Melanocyte of skin (primary cell): ENCODE measurements at places on chromosomes 16 and 17. TPM values are rescaled to one million over a fixed set of nuclear protein-coding genes. Genes with fewer than 3 reads are reported as not detected.

The FBXW10 gene
- total RNA-seq: 0.34 and 0.36 TPM in 2 replicates

The ZFP3 gene
- 1.7 and 1.8 TPM in 2 replicates for total RNA-seq

The PRMT7 gene
- total RNA-seq: 61.6 and 80.0 TPM in 2 replicates

The CACNG3 gene
- total RNA-seq: not detected in 2 replicates

The PDP2 gene
- 15.7 and 19.0 TPM in 2 replicates for total RNA-seq

The LGALS9C gene
- not detected in 2 replicates for total RNA-seq

The GAS7 gene
- 320 and 337 TPM in 2 replicates for total RNA-seq

The GOSR2 gene
- 36.6 and 42.7 TPM in 2 replicates for total RNA-seq

The CBFA2T3 gene
- total RNA-seq: not detected in 2 replicates

The RNF222 gene
- total RNA-seq: not detected in 2 replicates

The SCGB1C2 gene
- not detected in 2 replicates for total RNA-seq

The KATNIP gene
- total RNA-seq: 23.9 and 31.3 TPM in 2 replicates

The C17orf75 gene
- 13.4 and 13.8 TPM in 2 replicates for total RNA-seq

The PPL gene
- total RNA-seq: under 0.01 and 0.36 TPM in 2 replicates

The LGALS9B gene
- not detected in 2 replicates for total RNA-seq

The LGALS9 gene
- total RNA-seq: 9.1 and 13.7 TPM in 2 replicates

The SLC13A5 gene
- not detected in 2 replicates for total RNA-seq

The RRAD gene
- total RNA-seq: 0.33 TPM in 1 of 2 replicates, not detected in the other

The CBX8 gene
- total RNA-seq: 3.3 and 4.9 TPM in 2 replicates

The VKORC1 gene
- total RNA-seq: 77.1 and 87.1 TPM in 2 replicates

The TBX6 gene
- 0.36 and 1.7 TPM in 2 replicates for total RNA-seq

The AMFR gene
- 159 and 194 TPM in 2 replicates for total RNA-seq

The HOXB4 gene
- total RNA-seq: not detected in 2 replicates

The TIMM22 gene
- 17.0 and 20.8 TPM in 2 replicates for total RNA-seq

The GAS2L2 gene
- total RNA-seq: not detected in 2 replicates

The SLC52A1 gene
- not detected in 2 replicates for total RNA-seq

The ST6GALNAC1 gene
- total RNA-seq: not detected in 2 replicates

The C16orf92 gene
- not detected in 2 replicates for total RNA-seq

The CLN3 gene
- total RNA-seq: 24.2 and 24.3 TPM in 2 replicates

The NPIPB13 gene
- total RNA-seq: 5.2 and 6.2 TPM in 2 replicates

The WFDC1 gene
- total RNA-seq: 51.3 TPM in 1 of 2 replicates, not detected in the other

The SKAP1 gene
- not detected in 2 replicates for total RNA-seq

The ACSM2B gene
- total RNA-seq: not detected in 2 replicates

The KRTAP4-1 gene
- not detected in 2 replicates for total RNA-seq

The CACNG1 gene
- total RNA-seq: not detected in 2 replicates

The JPH3 gene
- not detected in 2 replicates for total RNA-seq

The TNFRSF13B gene
- total RNA-seq: not detected in 2 replicates

The FBXO39 gene
- total RNA-seq: 0.36 and 1.0 TPM in 2 replicates

The RNF43 gene
- total RNA-seq: 2.3 and 3.1 TPM in 2 replicates

The ASGR2 gene
- not detected in 2 replicates for total RNA-seq
